CMK (cell line): ENCODE measurements at places on chromosomes 11 and 22.

GRCh38 chr11:131065435-131066413 lies 149.4 kb upstream of the SNX19 start:
- DNase-seq: no peak

DNA sequence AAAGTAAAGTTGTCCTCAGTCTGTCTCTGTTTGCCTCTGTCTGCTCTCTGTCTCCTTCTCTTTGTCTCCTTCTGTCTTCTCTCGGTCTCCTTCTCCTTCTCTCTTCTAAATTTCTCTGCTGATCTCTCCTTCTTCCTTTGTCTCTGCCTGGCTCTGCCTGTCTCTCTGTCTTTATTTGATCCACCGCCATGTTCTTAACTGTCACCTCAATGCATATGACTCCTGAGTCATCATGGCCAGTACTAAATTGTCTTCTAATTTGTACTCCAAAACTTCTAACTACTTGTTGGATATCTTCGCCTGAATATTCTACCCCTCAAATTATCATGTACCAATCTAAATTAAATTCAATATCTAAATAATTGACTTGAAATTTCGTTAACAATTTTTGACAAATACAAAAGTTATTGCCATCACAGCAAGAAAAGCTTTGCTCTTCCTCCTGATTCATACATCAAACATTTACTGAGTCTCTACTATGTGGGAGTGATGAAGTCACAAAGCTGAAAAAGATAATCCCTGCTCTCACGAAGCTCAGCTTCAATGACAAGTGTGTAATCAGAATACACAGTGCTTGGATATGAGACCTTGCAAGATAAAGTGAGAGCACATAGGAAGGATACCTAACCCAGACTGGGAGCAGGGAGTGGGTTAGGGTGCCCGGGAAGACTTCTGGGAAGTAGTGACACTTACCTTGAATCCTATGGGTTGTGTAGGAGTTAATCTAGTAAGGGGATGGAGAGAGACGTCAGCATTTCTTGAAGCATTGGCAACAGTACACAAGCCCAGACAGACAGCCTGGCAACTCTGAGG lies 193.0 kb downstream of the MAML2 start:
- no peak for DNase-seq

GRCh38 chr11:131486937-131487635 lies 116.7 kb downstream of the NTM start:
- peak; percentile 9 for DNase-seq

DNA sequence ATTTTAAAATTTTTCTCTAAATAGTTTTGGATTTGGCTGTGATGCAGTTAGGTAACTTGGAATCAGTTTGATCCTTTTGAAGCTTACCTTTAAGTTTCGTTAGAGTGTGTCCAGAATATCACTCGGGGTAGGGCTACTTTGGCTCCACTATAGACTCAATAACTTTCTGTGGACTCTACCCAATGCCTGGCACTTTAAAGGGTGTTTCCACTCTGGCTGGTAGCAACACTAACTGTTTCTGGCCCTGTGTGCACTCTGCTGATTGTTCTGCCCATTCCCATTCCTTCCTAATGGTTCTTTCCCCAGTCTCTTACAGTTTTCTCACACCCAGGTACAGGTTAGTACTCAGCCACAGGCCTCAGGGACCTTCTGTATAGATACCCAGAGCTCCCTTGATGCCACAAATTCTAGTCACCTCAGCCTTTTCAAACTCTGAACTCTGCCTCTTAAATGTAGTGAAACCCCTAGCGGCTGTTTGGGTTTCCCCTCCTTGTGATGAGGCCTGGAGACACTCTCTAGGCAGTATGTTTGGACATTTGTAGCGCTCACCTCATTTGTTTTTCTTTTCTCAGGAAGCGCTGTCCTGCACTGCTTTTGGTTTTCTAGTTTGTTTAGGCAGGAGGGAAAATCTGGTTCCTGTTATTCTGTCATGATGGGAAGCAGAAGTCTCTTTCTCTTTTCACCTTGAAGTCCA lies 16.8 kb downstream of the CUL5 start:
- DNase-seq: no peak

- no peak for DNase-seq
Measured at GRCh38 chr11:64553554-64554201, 37.3 kb upstream of the SLC22A12 start.

DNA sequence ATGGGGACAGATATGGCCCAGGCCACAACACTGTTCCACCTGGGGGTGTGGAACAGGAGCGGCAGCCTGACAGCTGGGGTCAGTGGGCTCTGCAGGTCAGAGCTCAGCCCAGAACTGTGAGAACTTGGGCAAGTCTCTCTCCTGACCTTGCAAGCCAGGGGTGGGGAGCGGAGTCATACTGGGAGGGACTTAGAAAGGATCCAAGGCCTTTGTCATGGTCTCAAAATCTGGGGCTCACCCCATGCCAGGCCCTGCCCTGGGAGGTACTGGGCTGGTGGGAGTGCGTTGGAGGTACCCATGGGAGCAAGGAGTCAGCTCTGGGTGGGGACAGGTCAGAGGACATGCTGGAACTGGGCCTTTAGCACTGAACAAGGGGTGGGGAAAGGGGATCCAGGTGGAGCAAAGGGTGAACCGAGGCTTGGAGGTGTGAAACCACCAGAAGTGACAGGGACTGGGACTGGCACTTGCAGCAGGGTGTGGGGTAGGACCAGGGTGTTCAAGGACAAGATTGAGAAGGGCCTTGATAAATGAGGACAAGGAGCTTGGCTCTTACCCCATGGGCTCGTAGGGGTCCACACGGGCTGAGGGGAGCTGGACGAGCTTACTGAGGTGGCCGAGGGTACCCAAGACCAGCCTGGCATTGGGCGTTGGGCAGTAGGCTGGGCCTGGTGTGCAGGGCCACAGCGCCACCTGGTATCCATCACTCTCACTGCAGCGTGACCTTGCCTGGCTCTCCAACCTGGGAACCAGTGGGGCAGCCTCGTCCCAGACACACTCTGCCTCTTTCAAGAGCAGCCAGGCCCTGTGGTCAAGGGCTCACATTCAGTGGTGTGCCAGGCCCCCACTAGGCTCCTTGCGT lies 7.4 kb upstream of the PMM1 start:
- no peak for DNase-seq

DNA sequence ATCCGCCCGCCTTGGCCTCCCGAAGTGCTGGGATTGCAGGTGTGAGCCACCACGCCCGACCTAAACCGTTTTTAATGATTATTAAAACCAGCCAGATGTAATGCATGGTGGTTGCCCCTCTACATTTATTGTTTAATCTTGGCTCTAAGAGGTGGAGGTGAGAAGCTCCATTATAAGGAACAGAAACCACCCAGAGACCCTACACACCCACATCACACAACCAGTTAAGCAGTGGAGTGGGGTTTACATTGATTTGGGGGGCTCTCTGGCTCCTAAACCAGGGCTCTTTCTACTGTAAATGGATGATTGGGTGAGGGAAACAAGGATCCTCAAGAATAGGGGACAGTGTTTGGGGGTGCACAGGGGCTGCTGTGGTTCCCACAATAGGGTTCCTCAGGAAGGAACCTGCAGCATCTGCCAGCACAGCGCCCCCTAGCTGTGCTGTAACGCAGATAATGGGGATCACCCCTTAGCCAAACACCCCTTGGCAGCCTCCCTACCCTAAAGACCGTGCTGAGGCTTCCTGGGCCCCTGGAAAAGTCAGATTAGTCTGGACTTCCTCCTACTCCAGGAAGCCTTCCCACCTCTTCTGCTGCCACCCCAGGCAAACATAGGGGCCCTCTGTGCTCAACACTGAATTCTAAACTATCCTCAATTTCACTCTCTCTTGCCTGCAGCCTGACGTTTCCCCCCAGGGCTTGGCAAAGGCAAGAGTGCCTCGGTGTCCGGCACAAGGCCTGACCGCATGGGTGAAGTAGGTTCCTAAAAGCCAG lies 2.4 kb downstream of the MPST start:
- DNase-seq: peak; percentile 65

- DNase-seq: no peak
Measured at GRCh38 chr22:50186761-50187523, 1.2 kb downstream of the TRABD start.

GRCh38 chr11:102560555-102561011 lies 30.0 kb upstream of the MMP7 start:
- no peak for DNase-seq

DNA sequence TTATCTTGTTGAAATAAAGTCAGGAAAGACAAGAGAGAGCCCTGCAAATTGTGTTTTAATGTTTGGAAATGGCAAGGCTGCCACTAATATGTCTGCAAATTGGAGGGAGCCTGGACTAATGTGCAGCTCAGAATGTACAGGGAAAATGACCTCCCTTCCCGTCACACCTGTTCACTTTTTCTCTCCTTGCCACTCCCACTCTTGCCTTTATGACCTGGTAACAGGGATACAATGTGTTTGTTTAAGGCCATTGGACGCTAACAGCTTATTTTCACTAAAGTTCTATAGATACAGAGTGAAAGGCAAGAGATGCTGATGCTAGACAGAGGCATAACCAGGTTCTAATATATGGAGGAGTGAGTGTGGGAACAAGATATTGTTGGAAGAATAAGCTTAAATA lies 203.9 kb downstream of the RAB38 start:
- DNase-seq: no peak

GRCh38 chr22:19994851-19995610 lies 21.6 kb downstream of the ARVCF start:
- DNase-seq: no peak

DNA sequence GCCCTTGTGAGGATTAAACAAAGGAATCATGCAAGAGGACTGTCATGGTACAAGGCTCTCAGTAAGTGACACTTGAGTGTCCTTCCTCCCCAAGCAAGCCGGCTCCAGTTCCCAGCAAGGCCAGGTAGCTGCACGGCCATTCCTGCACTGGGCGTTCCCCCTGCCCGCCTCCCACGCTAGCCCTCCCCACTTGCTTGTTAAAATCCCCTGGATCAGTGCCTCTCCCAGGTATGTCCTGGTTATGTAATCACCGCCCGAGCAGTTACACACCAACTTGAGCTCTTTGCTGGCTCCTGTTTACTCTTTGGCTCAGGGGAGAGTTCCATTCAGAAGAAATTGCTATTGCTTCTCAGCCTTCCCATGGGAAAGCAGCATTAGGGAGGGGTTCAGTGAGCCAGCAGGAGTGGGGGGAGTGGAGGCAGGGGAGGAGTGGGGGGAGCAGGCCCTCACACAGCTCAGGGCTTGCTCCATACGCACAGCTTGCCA lies 19.4 kb upstream of the MYEOV start:
- no peak for DNase-seq

- no peak for DNase-seq
Measured at GRCh38 chr11:69280994-69281393, 13.0 kb upstream of the MYEOV start.

DNA sequence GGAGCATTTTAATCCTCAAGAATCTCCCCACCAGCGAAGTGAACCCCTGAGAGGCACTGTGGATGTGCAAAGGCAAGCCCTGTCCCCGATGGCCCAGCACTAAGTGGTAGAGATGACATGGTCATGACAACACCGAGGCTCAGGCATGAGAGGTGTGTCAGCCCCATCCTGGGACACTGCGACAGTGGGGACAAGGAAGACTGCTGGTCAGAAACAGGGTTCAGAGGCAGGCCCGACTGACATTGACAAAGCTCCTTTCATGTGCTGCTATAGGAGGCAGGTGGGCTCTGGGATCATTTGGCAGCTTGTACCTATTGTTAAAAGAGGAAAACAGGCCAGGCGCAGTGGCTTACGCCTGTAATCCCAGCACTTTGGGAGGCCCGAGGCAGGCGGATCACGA lies 54.3 kb upstream of the MYEOV start:
- no peak for DNase-seq

DNA sequence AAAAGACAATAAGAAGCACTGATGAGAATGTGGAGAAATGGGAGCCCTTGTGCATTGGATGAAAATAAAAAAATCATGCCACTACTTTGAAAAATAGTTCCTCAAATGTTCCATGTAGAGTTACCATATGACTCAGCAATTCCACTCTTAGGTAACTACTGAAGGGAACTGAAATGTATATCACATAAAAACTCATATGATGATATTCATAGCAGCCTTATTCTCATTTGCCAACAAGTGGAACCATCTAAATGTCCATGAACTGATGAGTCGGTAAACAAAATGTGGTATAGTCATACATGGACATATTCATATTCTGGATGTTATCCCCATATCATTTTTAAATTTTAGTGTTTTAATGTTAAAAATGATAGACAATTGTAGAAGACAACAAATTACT lies 3.5 kb downstream of the KRTAP5-9 start:
- no peak for DNase-seq

- no peak for DNase-seq
Measured at GRCh38 chr11:47051217-47051616, 114.7 kb downstream of the CSTPP1 start.

DNA sequence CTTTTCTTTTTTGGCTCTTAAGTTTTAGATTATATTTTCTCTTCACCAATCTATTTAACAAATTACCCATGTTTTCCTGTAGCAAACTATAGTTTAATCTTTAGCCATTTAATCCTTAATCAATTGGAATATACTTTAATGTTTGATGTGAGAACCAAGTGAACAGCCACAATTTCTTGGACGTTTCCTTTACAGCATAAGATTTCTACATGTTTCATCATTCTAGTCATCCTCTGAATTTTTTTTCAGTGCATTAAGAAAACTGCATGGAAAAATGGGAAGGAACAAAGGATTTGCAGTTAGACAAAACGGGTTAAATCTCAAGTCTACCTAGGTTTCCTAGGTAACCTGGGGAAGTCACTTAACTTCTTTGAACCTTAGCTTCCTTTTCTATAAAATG lies 507.1 kb upstream of the CCDC90B start:
- DNase-seq: no peak

- DNase-seq: no peak
Measured at GRCh38 chr11:79925570-79925969, 484.7 kb upstream of the TENM4 start.

GRCh38 chr22:28783786-28784671 lies 11.5 kb downstream of the CCDC117 start:
- DNase-seq: no peak

- DNase-seq: no peak
Measured at GRCh38 chr11:44404736-44405395, 94.9 kb upstream of the ALX4 start.

GRCh38 chr11:57387289-57388030 lies 3.0 kb downstream of the PRG2 start:
- no peak for DNase-seq

DNA sequence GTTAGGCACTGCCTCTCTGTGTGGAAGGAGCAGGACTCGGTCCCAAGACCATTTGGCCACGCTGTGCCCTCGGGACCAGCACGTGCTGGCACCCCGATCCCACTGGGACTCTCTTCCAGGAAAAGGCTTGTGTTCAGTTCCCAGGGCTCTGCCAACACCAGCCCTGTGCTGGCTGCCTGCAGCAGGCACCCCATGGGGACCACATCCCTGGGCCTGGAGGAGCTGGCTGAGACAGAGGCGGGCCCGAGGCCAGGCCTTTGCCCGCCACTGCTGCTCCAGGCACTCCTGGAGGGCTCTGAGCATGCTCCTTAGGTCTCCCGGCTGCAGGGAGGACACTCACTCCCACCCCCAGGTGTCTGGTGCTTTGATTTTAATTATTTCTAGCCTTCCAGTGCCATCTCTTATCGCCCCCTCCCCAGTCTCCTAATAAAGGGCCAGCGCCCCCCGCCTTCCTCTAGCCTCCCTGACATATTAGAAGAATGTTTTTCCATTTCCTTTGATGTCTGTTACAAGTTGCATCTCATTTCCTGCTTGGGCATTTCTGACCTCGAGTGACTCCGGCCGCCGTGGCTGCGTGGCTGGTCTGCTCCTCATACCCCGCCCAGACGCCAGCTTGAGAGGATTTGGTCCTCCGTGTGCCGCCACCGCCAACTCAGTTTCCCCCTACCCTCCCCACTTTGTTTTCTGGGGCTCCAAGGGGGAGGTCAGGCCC lies 14.4 kb downstream of the CDKN1C start:
- no peak for DNase-seq
